T-helper 1 cell (primary cell): ENCODE measurements at places on chromosomes 1 and 21.

- no peak for DNase-seq
Measured at GRCh38 chr1:201471772-201472171, 2.8 kb upstream of the PHLDA3 start.

GRCh38 chr21:17340081-17340480, 172.8 kb upstream of the CXADR start:
- DNase-seq = no peak

GRCh38 chr1:41758904-41759548, 159.7 kb downstream of the HIVEP3 start:
- no peak for DNase-seq

DNA sequence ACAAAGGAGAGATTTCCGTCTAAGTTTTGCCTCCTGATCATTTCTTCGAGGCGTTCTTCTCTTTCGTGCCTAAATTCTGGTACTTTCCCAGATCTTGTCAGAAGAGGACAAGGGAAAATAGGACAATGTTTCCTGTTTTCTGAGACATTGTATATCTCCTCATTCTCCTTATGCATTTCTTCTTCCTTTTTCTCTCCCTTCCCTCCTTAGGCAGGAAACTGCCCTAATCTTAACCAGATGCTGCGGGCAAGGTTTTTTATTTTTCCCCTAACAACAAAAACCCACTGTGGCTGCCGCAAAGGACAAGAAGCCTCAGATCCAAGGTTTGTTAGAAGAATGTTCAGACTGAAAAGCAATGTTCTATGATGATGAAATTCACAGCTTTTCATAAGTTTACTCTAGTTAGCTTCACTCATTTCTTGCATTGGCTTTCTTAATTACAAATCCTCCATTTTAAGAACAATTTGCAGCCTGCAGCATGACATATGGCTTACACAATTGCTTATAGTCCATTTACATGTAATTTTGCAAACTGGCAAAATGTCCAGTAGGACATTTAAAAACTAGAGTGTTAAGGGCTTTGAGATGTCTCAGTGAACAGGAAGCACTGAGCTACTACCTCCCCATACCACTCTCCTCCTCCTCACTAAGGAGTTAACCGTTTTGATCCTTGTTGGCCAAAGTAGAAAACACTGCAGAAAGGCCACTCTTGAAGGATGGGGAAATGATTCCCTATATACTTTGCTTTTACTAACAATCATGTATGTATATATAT, 624 bp downstream of the CTSK start:
- no peak for DNase-seq

GRCh38 chr1:40422630-40423263, 27.5 kb upstream of the ZFP69B start:
- DNase-seq = no peak

- DNase-seq = no peak
Measured at GRCh38 chr1:246280551-246280950, 226.5 kb downstream of the SMYD3 start.

- DNase-seq = no peak
Measured at GRCh38 chr1:30485072-30485471, 238.3 kb downstream of the MATN1 start.

DNA sequence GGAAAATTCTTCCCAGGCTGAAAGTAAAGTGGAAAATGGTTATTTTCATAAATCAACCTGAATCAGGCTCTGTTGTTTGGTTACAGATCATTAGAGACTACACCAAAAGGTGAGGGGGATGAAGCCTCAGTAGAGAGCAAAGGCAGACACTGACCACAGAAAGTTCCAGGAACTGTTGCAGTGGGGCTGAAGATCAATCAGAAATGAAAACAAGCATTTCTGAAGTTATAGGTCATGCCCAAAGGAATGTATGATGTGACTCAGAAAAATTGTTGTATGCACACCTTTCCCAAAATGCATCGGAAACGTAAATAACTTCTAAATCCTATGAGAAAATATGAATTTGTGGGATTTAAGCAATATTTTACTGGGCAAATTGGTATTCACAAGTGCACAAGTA, 63.3 kb downstream of the FYB2 start:
- DNase-seq = no peak

GRCh38 chr1:111499026-111499785, 4.2 kb downstream of the ADORA3 start:
- DNase-seq = no peak

- DNase-seq = no peak
Measured at GRCh38 chr1:204076891-204077290, 4.0 kb downstream of the SOX13 start.
